ENCODE measurements at places on chromosomes 6 and 20.
A peak's percentile ranks its signal among the peaks of the same experiment; 100 is the strongest.

DNA sequence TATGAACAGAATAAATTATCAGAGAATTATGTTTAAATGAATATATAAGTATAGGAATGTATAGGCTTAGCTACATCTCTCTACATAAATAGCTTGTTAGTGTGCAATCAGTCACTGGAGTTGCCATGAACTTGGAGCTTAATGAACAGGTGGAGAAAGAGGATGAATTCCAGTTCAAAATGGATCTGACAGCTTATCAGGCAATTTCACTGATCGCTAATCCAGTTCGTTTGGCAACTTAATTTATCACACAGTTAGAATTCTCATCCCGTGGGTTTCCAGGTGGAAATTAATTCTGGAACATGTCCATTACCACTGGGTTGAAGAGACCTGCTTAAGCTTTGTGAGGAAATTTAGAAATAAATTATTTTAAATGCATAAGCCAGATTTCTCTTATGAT is 118.1 kb downstream of the MACROD2 start:
- DNase-seq, result no peak

DNA sequence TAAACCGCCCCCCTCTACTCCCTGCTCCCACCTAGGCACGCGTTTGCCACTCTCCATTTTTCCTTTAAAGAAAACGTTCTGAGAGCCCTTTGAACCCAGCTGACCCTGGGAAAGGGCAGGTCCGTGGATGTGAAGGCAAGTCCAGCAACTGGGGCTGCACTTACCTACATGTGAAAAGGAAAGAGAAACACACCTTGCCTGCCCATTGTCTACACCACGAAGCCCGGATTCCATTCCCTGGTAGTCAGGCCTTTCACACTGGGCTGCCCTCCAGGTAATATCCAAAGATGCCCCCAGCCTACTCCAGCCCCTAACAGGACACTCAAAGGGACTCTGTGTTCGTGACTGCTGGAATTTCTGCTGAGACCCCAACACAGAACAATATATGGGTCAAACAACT is 94.4 kb downstream of the CD83 start:
- DNase-seq, result no peak

- DNase-seq, result no peak
Observed at GRCh38 chr20:37202267-37202943, 23.1 kb upstream of the MROH8 start.

- DNase-seq, result no peak
Observed at GRCh38 chr20:17884307-17885003, 84.1 kb downstream of the SNX5 start.

GRCh38 chr6:70103798-70104197 is 199.1 kb downstream of the COL9A1 start:
- DNase-seq, result no peak

GRCh38 chr6:90103056-90103800 is 193.4 kb downstream of the BACH2 start:
- DNase-seq, result peak; percentile 69

GRCh38 chr6:3849681-3850450 is 693 bp downstream of the FAM50B start:
- no peak for DNase-seq

GRCh38 chr20:21184819-21185218 is 58.9 kb downstream of the KIZ start:
- no peak for DNase-seq

GRCh38 chr6:83221889-83222479 is 28.8 kb downstream of the RWDD2A start:
- DNase-seq, result peak; percentile 32

- DNase-seq, result no peak
Observed at GRCh38 chr20:10584371-10584770, 89.4 kb downstream of the JAG1 start.

DNA sequence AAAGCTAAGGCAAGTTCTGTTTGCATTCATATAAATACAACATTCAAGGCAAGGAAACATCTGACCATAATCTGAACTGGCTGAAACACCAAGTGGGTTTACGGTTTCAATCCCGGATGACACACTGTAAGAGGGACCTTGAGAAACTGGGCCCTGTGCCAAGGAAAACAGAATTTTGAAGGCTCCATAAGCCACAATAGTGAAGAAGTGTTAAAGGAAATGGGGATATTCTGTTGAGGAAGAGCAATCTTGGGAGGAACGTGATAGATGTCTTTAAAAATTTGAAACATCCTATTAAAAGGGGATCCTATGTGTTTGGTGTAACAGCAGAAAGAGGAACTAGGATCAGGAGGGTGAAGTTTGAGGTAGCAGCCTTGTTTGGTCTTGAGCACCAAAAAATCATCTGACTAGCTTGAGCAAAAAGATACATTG is 82.4 kb upstream of the TAB2 start:
- peak; percentile 50 for DNase-seq

GRCh38 chr6:41294214-41294872 is 7.9 kb upstream of the TREM1 start:
- DNase-seq, result no peak

DNA sequence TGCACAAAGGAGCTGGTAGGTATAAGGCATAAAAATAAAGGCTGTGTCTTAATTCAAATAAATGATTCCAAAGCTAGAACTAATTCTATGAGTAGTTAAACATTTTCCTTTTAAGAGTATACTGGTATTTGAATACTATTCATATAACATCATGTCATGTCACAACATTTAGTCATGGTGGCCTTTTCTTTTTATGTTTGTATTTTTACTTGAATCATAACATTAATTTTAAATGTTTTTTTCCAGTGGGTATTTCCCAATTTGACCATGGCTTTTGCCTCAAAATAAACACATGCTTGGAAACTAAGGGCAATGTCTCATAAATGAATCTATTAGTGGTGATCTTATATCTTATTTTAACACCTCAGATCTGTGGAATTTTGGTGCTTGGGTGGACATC is 177.1 kb downstream of the CD109 start:
- no peak for DNase-seq

DNA sequence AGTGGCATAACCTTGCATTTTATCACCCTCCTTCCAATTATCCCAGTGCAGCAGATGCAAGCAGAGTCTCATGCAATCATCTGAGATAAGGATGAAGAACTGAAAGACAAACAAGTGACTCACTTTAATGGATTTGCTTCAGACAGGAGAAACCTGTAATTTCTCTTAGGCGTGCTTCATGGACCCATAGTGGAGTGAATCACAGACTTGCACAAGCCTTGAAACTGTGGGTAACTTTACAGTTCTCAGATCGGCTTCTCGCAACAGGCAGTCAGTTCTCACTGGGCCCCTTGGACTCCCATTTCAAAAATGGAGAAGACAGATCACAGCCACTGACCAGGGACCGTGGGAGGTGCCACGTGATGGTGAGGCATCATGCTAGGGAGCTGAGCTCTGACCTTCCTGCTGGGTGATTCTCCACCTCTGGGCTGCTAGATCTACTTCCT is at the start of gene ADGRF4:
ADGRF4 (plus strand) TSS at position 239 of the 446 bp plus-strand sequence. CDS start 8,666 bp downstream, outside the sequence.
- DNase-seq, result no peak

DNA sequence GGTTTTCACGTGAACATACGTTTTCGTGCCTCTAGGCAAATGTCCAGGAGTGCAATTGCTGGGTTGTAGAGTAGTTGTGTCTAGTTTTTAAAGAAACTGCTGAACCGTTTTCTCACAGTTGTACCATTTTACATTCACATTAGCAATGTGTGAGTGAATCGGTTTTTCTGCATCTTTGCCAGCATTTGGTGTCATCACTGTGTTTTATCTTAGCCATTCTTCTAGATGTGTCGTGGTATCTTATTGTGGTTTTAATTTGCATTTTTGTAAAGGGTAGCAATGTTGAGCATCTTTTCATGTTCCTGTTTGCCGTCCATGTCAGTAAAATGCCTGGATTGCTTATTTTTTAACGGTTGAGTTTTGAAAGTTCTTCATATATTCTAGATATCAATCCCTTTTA is 10.2 kb downstream of the DOK5 start:
- DNase-seq, result no peak

DNA sequence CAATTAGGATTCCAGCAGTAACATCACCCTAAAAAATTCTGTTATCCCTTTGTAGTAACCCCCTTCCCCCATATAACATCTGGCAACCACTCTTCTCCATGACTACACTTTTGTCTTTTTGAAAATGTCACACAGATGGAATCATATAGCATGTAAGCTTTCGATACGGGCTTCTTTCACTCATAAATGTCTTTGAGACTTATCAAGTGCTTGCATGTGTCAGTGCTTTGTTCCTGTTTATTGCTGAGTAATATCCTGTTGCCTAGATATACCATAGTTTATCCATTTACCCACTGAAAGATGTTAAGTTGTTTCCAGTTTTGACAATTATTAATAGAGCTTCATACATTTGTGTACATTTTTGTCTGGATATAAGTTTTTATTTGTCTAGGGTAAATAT is 10.4 kb upstream of the SNPH start:
- no peak for DNase-seq

GRCh38 chr6:31225735-31226134 is 46.2 kb downstream of the HLA-C start:
- DNase-seq, result no peak

DNA sequence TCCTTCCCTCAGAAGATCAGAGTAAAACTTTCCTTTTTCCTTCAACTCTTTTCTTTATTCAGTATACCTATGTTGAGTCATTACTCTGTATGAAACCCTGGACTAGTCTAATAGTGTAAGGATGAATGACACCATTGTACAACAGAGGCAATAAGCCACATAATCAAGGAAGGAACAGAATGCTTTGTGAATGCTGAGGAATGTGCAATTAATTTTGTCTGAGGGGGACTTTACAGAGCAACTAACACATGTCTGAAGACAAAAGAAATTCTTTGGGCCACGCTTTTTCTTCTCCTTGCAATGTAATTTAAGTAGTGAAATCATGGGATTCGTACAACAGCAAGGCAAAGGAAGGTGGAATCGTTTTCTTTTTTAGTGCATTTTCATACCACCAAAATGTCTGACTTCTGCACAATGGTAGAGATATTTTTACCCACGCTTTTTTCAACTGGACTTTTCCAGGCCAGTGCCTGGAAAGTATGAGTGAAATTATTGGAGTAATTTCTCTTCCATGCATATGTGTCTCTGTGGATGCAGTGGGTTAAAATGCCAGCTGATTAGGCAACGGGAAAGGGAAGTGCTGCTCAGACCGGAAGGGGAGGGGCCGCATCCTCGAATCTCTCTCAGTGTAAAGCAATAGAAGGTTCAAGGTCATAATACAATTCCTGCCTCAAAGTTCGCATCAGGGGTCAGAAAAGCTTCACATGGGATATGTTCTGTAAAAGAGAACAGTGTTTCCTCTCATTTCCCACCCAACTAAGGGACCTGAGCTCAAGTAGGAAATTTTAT is 89.9 kb upstream of the MTHFD1L start:
- DNase-seq, result no peak

- DNase-seq, result no peak
Observed at GRCh38 chr20:50506270-50506579, 4.0 kb upstream of the PTPN1 start.

- no peak for DNase-seq
Observed at GRCh38 chr20:31595654-31596411, 9.3 kb upstream of the ID1 start.

- DNase-seq, result no peak
Observed at GRCh38 chr20:4455301-4455701, 266.4 kb upstream of the PRND start.

- DNase-seq, result no peak
Observed at GRCh38 chr6:113524826-113525225, 332.3 kb upstream of the MARCKS start.

GRCh38 chr6:154602708-154603107 is 92.2 kb upstream of the CNKSR3 start:
- no peak for DNase-seq
